ENCODE measurements at places on chromosomes 16 and 17.

DNA sequence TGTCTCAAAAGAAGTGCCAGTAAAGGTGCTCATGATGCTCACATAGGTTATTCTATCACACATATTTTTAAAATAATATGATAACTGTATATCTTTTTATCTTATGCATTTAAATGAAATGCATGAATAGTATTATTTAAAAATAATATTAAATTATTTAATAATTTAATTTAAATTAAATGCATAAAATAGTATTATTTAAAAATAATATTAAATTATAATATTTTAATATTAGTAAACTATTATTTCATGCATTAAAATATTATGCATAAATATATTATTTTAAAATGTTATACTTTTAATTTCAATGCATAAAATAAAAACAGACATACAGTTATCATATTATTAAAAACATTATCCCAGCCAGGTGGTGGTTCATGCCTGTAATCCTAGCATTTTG is 33.4 kb downstream of the TMC7 start:
- DNase-seq, result no peak

- DNase-seq, result no peak
Observed at GRCh38 chr17:4554441-4554996, 665 bp downstream of the MYBBP1A start.

DNA sequence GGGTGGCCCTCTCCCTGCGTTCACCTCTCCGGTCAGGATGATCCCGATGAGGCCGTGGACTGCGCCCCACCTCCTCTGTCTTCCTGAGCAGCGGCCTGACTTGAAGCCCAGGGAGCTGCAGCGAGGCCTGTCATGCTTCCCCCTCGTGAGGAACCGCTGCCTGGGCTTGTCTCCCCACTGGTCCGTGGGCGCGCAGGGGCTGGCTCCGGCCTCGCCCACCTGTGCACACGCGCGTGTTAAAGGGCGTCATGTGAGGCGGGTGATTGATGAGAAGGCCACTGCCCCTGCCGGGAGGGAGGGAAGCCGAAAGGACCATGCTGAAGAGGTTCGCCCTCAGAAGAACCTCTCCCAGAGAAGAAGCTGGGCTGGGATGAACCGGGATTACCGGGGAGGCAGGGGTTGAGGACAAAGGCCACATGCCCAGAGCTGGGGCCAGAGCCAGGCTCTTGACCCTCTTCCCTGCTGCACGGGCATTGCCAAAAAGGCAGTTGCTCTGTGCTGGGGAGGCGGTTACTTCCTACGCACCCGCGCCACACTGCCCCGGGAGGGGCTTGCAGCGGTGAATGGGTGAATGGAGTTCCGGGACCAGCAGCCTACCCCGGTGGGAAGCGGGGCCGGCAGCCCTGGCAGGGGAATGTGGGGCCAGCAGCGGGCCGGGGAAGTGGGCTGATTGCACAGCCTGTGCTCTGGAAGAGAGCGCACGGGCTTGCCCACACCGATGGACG is 85.9 kb upstream of the GSE1 start:
- DNase-seq, result no peak

DNA sequence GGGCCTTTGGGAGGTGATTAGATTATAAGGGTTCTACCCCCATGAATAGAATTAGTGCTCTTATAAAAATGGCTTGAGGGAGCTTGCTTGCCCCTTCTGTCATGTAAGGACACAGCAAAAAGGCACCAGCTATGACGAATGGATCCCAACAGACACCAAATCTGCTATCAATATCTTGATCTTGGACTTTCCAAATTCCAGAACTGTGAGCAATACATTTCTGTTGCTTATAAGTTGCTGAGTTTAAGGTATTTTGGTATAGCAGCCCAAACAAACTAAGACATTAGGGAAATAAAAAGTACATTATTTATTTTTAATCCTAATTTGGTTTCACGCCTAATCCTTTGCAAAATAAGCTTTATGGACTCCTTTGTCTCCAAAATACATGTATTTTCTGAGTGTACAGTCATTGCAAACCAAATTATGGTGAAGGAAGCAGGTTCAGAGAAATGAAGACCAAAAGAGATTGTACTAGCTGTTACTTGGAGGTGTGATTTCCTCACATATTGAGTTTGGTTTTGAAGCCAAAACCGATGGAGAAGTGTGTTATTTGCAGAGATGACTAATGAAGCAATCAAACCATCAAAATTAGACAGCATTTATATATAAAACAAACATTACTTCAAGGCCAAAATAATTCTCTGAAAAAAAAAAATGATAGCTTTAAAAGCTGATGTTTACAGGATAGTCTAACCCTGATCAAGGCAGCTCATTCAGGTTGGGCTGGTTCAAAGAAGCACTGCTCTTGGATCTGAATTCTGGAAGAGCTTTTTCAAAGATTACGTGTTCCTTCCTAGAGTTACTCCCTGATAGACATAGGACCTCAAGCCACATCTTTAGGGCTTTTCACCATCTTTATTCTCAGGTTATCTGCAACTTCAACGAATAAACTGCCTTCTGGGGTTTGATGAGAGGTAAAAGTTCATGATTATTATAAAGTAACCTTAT is 71.6 kb downstream of the MYO1D start:
- DNase-seq, result no peak

GRCh38 chr17:63645775-63646487 is 23.7 kb downstream of the MAP3K3 start:
- no peak for DNase-seq

GRCh38 chr16:82133798-82134197 is 36.2 kb downstream of the MPHOSPH6 start:
- DNase-seq, result peak; percentile 2

All from GF-D8 (cell line).